HL-60 (cell line): ENCODE measurements at places on chromosomes 16 and 17.

DNA sequence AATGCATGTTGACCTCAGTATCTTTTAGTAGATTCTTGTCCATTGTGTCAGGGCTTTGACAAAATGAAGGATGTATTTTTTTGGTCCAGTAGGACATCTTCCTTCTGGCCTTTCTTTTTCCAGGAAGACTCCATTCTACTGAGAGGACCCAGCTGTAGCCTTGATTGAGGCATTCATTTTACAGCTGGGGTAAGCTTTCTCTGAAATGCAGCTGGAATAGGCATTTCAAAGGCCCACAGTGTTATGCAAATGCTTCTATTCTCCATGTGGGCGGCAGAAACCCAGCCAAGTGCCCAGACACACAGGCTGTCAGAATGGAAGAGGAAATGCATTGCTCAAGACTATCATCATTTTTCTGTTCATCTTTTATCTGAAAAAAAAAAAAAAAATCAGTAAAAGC, 629.0 kb upstream of the CDH8 start:
- DNase-seq = no peak

- DNase-seq = no peak
These were observed 5.3 kb upstream of the KAT7 start for GRCh38 chr17:49783071-49783715.

DNA sequence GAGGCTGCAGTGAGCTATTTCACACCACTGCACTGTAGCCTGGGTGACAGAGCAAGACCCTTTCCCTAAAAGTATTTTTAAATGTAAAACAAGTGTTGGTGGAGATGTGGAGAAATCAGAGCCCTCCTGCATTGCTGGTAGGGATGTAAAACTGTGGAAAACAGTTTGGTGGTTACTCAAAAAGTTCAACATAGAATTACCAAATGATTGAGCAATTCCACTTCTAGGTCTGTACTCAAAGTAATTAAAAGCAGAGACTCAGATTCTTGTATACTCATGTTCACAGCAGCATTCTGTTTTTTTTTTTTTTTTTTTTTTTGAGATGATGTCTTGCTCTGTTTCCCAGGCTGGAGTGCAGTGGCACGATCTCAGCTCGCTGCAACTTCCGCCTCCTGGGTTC, 141.8 kb downstream of the PITPNC1 start:
- DNase-seq = peak; percentile 28

- no peak for DNase-seq
These were observed 271.1 kb upstream of the CDH11 start for GRCh38 chr16:65392806-65393565.

GRCh38 chr17:49656247-49656646, 21.6 kb downstream of the SPOP start:
- DNase-seq = no peak

- DNase-seq = no peak
These were observed 54.8 kb downstream of the CDK5R1 start for GRCh38 chr17:32541640-32542039.
